Activated CD4-positive, alpha-beta T cell treated with anti-CD3 and anti-CD28 coated beads for 36 hours (primary cell): ENCODE measurements at places on chromosomes 13 and 19. TPM values are rescaled to one million over a fixed set of nuclear protein-coding genes. Genes with fewer than 3 reads are reported as not detected.

The DNAAF3 gene
- 0.72 TPM for total RNA-seq

The LILRA5 gene
- not detected for total RNA-seq

The LAIR2 gene
- 5.1 TPM for total RNA-seq

The FUT2 gene
- total RNA-seq, result not detected

The SPTBN4 gene
- 2.5 TPM for total RNA-seq

The ZNF667 gene
- 4.1 TPM for total RNA-seq

The ZNF136 gene
- 11.7 TPM for total RNA-seq

The ZNF835 gene
- total RNA-seq, result 4.5 TPM

The HSD17B14 gene
- 0.83 TPM for total RNA-seq

The TEX26 gene
- not detected for total RNA-seq

The ETV2 gene
- total RNA-seq, result 0.37 TPM

The BCAM gene
- not detected for total RNA-seq

The SIGLECL1 gene
- not detected for total RNA-seq

The NCR1 gene
- total RNA-seq, result not detected

The GPR42 gene
- 1.1 TPM for total RNA-seq

The MUC16 gene
- total RNA-seq, result not detected

The SUPT20H gene
- total RNA-seq, result 67.2 TPM

The ZNF540 gene
- 0.67 TPM for total RNA-seq

The CEACAM7 gene
- total RNA-seq, result not detected

The KLK14 gene
- 1.1 TPM for total RNA-seq

The KASH5 gene
- total RNA-seq, result 0.96 TPM

The FSTL3 gene
- 10.1 TPM for total RNA-seq

The PALM3 gene
- not detected for total RNA-seq

The NOVA2 gene
- total RNA-seq, result 0.09 TPM

The RASIP1 gene
- total RNA-seq, result 0.67 TPM

The CEACAM4 gene
- not detected for total RNA-seq

The MAB21L1 gene
- not detected for total RNA-seq

The FFAR3 gene
- 2.4 TPM for total RNA-seq

The ZGLP1 gene
- 3.5 TPM for total RNA-seq

The BEST2 gene
- total RNA-seq, result not detected

The CYP4F2 gene
- total RNA-seq, result not detected

The KLK12 gene
- total RNA-seq, result not detected

The ASPDH gene
- not detected for total RNA-seq

The PROSER1 gene
- 75.4 TPM for total RNA-seq
